Endothelial cell of umbilical vein (primary cell): ENCODE measurements at places on chromosomes 1 and 21. TPM values are rescaled to one million over a fixed set of nuclear protein-coding genes. Genes with fewer than 3 reads are reported as not detected.

CLEC20A gene
- not detected in 2 replicates for total RNA-seq

GRCh38 chr1:237353918-237354317 is 311.9 kb downstream of the RYR2 start:
- no peak overlapping the region for H3K4me3 ChIP-seq
- H3K27me3 ChIP-seq: no peaks in the 10 kb centered on the region
- no peak overlapping the region for H3K27ac ChIP-seq

- no peak for DNase-seq
- no peaks in the 10 kb centered on the region for H3K36me3 ChIP-seq
- no peak overlapping the region for H3K27ac ChIP-seq
- H3K4me1 ChIP-seq: no peaks in the 10 kb centered on the region
- peaks cover 6% of the 10 kb centered on the region for H3K27me3 ChIP-seq
These were observed 176.7 kb downstream of the TRIM33 start for GRCh38 chr1:114334297-114334696.

INAVA gene
- 0.42 TPM in 2 replicates for total RNA-seq

IQGAP3 gene
- 48.6 and 60.7 TPM in 2 replicates for total RNA-seq

DNA sequence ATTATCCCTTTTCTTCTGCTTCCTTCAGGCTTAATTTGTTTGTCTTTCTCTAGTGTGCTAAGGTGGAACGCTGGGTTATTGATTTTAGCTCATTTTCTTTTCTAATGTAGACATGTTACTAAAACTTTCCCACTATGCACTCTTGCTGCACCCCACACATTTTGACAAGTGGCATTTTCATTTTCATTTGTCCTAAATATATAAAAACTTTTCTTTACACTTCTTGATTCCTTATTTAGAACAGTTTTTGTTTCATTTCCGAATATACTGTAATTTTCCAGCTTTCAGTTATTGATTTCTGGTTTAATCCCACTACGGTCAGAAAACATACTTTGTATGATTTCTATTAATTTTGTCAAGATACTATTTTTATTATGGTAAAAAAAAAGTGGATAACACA is 25.3 kb downstream of the SH3BP5L start:
- H3K4me1 ChIP-seq: peaks cover 1% of the 10 kb centered on the region
- no peaks in the 10 kb centered on the region for H3K27me3 ChIP-seq
- DNase-seq: no peak
- H3K36me3 ChIP-seq: no peaks in the 10 kb centered on the region
- no peak overlapping the region for H3K27ac ChIP-seq
- no peak overlapping the region for H3K4me3 ChIP-seq

- peak; percentile 96 for DNase-seq
These were observed 155.9 kb upstream of the RUNX1 start for GRCh38 chr21:35204850-35205541.

KRTAP11-1 gene
- total RNA-seq: not detected in 2 replicates

TNFRSF18 gene
- total RNA-seq: not detected in 2 replicates
